ENCODE measurements at places on chromosomes 12 and 14.

GRCh38 chr12:75979181-75979580 is 52.4 kb downstream of the PHLDA1 start:
- DNase-seq: peak; percentile 67

DNA sequence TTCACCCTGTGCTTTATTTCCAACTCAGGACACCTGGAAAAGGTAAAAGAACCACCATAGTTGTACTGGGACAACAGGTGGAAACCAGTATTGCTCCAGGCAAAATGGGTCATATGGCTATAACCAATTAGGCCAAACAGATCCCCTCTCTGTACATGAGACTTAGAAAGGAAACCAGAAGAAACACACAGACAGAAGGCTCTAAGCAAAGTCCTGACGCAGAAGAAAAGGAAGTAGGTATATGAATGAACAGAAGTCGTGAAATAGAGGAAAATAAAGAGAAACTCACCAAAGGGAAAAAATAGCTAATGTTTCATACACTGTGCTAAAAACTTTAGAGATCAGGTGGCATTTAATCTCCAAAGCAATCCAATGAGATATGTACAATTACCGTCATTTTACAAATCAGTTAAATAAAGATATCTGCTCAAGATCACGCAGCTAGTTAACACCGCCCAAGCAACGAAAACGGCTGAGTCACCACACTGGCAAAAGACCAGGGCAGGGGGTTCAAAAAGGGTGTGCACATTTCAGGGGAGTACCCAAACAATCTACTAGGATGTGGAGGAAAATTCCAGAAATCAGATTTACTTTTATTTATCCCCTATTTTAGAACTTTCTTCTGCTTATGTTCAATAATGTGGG is 82.3 kb downstream of the ITPR2 start:
- DNase-seq: no peak

GRCh38 chr14:95132760-95133159 is 24.6 kb downstream of the DICER1 start:
- DNase-seq: no peak

- no peak for DNase-seq
Observed at GRCh38 chr14:72616294-72616693, 277.6 kb downstream of the DPF3 start.

- DNase-seq: peak; percentile 97
Observed at GRCh38 chr12:4271717-4272423, 1.7 kb upstream of the CCND2 start.

GRCh38 chr12:131408484-131408883 is 302.4 kb upstream of the SFSWAP start:
- DNase-seq: no peak

DNA sequence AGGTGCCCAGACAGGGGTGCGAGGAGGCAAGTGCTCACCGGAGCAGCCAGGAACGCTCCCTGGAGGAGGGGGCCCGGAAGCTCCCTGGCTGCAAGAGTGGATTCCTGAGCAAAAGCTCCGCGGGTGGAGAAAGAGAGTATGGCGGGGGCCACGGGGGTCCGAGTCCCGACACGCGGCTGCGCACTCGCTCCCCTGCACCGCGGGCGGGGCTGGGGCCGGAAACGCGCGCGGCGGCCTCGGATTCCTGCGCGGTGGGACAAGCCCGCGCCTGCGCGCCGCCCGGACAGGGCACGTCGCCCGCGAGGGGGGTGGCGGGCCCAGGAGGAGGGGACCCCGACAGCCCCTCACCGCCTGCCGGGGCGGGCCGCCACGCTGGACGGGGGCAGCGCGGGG is 27.8 kb upstream of the GPR132 start:
- DNase-seq: no peak

- DNase-seq: peak; percentile 83
Observed at GRCh38 chr12:121712461-121713256, at the start of gene TMEM120B. TMEM120B (plus strand) TSS chr12:121712752; CDS start chr12:121712896, 144 bp downstream.

GRCh38 chr12:120346681-120347080 is 19.1 kb upstream of the PLA2G1B start:
- no peak for DNase-seq

DNA sequence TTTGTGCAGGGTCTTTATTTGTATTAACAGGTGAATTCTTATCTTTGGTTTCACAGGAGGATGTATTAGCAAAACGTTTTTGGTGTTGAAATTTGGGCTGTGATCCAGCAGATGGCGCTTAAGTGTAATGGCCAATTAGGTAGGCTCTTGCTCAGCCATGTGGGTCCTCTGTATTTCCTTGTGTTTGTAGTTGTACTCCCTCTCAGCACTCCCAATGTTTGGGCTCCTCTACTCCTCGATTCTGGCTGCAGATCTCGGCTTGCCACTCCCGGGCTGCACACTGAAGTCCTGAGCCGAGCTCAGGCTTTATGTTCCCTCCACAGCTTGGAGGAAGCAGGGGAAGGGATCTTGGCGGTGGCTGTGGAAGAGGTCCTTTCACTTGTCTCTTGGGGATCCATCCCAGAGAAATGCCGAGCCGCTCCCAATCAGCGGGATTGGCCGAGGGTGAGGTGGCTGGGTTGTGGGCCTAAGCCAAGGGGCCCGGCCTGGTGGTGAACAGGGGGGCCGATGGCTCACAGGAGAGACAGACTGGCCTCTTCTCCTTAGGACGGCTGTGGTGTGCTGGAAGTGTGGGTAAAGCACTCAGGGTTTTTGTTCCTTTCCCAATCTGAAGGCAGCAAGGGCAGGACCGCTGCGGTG is 133.7 kb downstream of the AEBP2 start:
- DNase-seq: peak; percentile 87

DNA sequence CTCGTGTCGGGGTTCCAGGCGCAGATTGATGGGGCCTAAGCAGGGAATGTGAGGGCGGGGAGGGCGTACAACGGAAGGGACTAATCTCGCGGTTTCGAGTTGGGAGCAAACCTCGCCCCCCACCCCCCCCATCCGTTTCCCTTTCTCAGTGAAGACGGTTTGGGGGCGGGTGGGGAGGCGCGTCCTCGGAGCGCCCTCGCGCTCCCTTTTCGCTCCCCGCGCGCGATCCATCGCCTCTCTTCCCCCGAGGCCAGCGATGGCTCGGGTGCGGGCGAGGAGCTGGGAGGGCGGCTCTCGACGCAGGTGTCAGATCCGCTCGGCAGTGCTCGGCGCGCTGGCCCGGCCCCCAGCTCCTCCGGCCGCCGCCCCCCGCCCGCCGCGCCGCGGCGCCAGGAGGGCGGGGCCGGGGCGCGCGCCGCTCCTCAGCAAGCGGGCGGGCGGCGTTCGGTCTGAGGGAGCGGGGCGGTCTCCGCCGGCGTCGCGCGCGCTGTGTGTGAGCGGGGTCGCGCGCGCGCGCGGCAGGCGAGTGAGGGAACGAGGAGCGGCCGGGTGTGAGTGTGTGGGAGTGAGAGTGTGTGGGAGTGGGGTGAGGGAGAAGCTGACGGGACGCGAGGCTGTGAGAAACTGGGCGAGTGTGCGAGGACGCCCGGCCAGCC is at the start of gene RIMKLB:
TSS of gene RIMKLB (plus strand) at position 516 of the 656 bp plus-strand sequence. CDS start 15,876 bp downstream, outside the sequence.
- peak; percentile 79 for DNase-seq

DNA sequence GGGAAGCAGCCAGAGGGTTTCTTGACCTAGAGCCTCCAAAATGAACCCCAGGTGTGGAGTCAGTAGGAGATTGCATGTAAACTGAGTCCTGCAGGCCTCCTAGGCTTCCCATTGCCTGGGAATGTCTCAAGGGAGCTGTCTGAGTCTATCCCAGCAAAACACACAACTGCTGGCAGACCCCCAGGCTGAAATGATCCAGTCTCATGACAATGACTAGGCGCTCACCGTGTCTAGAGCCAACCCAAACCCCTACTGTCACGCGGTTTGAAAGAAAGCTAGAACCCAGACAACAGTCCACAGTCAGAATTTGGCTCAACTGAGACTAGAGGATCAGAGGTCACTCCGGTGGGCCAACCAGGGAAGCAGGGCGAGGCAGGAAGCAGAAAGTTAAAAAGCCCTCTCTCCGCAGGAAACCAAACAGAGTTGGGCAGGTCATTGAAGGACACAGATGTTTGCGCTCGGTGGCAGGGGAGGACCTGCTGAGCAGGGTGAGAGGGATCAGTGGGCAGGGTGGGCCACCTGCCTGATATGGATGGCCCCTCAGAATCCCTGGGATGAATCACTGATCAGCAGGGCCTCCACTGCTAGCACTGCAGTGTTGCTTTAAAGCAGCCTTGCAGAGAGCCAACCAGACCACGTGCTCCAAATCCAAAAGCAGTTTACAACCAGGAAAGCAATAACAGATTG is 23.8 kb downstream of the ACTN1 start:
- DNase-seq: no peak

DNA sequence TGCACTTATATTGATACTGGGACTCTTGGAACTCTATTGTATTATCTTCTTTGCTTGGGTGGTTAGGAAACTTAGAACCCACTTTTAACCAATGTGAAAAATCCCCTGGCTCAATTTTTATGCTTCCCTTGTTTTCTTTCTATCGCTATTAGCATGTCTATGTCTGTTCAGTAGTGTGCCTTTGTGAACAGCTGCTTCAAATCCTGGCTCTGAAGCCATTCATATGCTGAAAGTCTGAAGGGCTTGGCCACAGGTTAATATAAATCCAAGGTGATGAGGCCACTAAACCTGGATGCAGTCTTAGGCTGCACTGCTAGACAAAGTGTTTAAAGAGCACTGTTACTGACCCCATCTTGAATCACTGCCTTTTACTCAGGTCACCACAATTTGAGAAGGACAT is 94.9 kb upstream of the RIC8B start:
- no peak for DNase-seq

- peak; percentile 34 for DNase-seq
Observed at GRCh38 chr14:101737414-101738339, 23.8 kb upstream of the PPP2R5C start.

GRCh38 chr12:9925705-9926393 is 6.3 kb downstream of the CLEC2A start:
- DNase-seq: peak; percentile 47

GRCh38 chr12:18430425-18431048 is 169.2 kb downstream of the PIK3C2G start:
- DNase-seq: peak; percentile 68

GRCh38 chr12:5900076-5900475 is 45.0 kb downstream of the ANO2 start:
- DNase-seq: no peak

- no peak for DNase-seq
Observed at GRCh38 chr12:100199023-100199346, 1.6 kb upstream of the ACTR6 start.

DNA sequence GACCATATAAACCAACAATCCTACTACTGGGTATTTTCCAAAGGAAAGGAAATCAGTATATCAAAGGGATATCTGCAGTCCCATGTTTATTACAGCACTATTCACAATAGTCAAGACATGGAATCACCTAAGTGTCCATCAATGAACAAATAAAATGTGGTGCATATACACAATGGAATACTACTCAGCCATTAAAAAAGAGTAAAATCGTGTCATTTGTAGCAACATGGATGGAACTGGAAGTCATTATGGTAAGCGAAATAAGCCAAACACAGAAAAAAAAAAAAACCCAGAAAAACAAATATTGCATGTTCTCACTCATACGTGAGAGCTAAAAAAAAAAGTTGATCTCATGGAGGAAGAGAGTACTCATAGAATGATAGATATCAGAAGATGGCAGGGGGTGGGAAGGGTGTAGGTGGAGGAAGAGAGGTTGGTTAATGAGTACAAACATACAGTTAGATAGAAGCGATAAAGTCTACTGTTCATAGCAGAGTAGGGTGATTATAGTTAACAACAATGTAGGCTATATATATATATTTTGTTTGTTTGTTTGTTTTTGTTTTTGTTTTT is 49.3 kb downstream of the BCAT1 start:
- DNase-seq: no peak

GRCh38 chr14:65936342-65936975 is 523.9 kb downstream of the FUT8 start:
- no peak for DNase-seq

GRCh38 chr14:34593740-34594375 is 36.1 kb downstream of the SNX6 start:
- no peak for DNase-seq

- no peak for DNase-seq
Observed at GRCh38 chr14:97366400-97366799, 569.2 kb downstream of the VRK1 start.

- no peak for DNase-seq
Observed at GRCh38 chr14:75800792-75801191, 139.7 kb downstream of the TTLL5 start.

GRCh38 chr12:48265777-48266176 is 62.7 kb upstream of the OR10AD1 start:
- no peak for DNase-seq

DNA sequence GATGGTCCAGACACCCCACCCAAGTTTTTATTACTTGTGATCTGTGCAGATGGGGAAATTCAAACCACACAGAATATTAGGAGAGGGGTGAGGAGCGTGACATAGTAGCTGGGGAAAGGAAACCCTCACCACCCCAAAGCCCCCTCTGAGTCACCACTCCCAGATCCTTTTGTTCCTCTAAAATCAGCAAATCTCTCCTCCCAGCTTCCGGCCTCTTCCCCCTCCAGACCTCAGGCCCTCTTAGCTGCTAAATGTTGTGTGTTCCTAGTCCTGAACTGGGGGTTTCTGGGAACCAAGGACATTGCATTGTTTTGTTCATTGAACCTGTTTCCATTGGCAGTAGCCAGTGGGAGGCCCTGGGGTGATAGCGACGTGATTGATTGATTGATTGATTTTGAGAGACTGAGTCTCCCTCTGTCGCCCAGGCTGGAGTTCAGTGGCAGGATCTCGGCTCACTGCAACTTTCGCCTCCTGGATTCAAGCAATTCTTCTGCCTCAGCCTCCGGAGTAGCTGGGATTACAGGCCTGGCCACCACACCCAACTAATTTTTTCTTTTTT is 5.9 kb upstream of the ORAI1 start:
- DNase-seq: peak; percentile 82

DNA sequence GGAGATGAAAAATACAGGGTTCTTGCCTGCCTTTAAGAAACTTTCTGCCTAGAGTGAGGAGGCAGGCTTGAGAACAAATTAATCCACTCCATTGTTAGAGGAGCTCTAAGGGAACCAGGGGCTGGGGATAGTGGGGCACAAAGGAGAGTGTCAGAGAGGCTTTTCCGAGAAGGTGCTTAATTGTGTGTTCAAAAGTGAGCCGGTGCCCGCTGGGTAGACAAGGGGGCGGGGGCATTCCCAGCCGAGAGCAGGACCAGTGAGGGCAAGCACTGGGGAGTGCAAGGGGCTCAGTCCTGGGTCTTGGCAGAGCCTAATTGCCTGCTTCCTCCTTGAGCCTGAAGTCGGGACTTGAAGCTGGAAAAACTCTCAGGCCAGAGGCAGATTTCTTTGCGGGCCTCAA is 377.4 kb downstream of the ETNK1 start:
- DNase-seq: no peak

All from NB4 (cell line).